ENCODE measurements at places on chromosomes 6 and 20.

DNA sequence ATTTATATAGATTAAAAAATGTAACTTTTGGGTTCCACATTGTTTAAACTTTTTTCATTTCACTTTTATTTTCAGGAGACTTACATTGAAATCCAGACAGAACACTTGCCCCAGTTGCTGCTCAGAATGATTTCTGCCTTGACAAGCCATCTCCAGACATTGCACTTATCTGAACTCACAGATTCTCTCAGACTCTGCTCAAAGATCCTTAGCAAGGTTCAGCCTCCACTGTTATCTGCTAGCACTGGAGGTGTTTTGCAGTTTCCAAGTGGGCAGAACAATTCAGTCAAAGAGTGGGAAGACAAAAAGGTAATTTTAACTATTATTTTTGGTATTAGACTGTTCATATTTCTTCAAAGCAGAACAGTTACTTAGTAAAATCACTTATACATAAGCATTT is 58.0 kb downstream of the DOP1A start:
- DNase-seq, result no peak

GRCh38 chr20:60648556-60648955 is 603.5 kb upstream of the CDH4 start:
- DNase-seq, result no peak

DNA sequence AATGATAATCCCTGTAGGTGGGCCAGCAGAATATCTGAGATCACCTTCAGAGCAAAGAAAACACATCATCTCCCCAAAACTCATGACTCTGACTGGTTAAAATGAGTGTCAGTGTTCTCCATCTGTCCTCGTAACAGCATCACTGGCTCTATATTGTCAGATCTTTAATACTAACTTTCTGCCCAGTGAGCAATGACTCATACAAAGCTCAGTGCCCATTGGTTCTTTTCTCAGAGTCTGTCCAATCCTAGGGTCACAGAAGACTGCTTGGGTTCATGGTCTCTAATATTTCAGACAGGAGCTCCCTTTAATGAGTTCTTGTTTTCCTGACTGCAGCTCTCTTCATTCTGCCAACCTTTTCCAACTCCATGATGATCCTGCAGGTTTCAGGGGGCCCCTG is 36.4 kb downstream of the HLA-DPB1 start:
- DNase-seq, result no peak

DNA sequence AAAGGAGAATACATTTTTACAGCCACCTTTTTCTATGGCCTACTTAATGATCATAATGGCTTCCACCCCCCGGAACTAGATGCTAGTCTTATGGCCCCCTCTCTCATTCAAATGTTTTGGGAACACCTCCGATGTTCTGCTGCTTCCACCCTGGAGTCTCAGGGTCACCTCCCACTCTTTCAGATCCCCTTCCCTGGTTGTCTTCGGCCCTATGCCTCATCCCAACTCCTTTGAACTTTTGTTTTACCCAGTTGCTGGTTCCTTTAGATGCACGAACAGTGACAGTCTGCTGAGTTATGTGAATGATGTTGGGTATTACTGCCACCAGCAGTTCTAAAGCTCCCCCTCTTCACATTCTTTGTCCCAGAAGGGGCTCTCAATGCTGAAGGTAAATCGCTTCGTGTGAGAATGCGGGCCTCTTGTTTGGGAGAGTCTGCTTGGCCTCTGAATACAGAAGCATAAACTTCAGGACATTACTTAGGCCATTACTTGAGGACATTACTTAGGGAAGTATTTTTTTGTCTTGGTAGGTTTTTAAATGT is 309.1 kb downstream of the SOX4 start:
- no peak for DNase-seq

- no peak for DNase-seq
Measured at GRCh38 chr20:57291003-57291402, 24.6 kb upstream of the BMP7 start.

GRCh38 chr20:1108437-1108920 is 9.9 kb upstream of the PSMF1 start:
- peak; percentile 69 for DNase-seq

DNA sequence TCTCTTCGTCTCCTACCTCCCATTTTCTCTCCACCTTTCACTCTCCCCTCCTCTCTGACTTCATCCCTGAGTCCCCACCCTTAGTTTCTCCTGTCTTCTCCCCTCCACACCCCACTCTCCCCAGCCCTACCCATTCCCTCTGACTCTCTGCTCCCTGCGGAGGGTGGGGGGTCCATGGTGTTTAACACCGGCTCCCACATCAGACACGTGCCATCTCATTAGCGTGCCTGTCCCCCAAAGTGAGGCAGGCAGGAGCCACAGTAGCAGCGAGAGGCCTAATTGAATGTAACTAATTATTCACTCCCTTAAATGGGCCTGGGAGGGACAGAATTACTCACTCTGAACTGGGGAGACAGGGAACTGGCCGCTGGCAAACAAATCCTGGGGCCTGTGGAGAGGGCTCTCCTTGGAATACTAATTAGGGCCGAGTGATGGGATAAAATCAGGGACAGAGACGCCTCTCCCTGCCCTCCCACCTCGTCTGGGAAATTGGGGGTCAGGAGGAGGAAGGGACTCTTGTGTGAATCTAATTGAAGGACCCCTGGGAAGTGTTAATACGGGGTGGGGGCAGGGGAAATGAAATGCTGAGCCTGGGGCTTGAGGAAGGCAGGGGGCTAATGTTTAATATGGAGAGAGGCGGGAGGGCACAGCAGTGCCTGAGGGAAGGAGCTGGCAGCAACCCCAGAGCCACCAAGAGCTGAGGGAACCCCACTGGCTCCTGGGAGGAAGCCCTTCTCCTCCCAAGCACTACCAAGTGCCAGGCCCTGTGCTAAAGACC is 17.9 kb downstream of the CD40 start:
- no peak for DNase-seq

- no peak for DNase-seq
Measured at GRCh38 chr6:42106112-42107023, 36.1 kb downstream of the C6orf132 start.

DNA sequence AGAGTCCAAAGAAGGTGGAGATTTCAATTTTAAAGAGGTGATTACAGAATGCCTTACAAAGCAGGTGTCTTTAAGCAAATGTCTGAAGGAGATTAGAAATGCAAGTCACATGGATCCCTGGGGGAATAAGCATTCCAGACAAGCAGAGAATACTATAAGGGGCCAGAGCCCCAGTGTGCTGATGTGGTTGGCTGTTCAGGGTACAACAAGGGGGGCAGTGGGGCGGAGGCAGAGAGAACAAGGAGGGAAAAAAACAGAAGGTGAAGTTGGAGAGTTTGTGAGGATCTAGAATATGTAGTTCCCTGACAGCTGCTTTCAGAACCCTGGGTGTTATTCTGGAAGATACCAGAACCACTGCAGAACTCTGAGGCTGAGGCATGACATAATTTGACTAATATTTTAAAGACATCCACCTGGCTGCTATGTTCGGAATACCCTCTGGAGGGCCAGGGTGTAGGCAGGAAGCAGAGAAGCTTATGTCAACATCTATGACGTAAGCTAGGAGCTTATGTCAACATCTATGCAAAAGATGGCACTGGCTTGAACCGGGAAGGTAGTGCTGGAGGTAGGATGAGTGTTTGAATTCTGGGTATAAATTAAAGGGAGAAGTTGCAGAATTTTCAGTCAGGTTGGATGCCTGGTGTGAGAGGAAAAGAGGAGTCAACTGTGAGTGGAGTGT is 276.3 kb upstream of the AGPAT4 start:
- no peak for DNase-seq

GRCh38 chr20:41361757-41362747 is 4.6 kb downstream of the EMILIN3 start:
- DNase-seq, result no peak

GRCh38 chr6:165848086-165848426 is 185.0 kb upstream of the PDE10A start:
- DNase-seq, result no peak

- no peak for DNase-seq
Measured at GRCh38 chr6:37807656-37808055, 11.9 kb upstream of the ZFAND3 start.

DNA sequence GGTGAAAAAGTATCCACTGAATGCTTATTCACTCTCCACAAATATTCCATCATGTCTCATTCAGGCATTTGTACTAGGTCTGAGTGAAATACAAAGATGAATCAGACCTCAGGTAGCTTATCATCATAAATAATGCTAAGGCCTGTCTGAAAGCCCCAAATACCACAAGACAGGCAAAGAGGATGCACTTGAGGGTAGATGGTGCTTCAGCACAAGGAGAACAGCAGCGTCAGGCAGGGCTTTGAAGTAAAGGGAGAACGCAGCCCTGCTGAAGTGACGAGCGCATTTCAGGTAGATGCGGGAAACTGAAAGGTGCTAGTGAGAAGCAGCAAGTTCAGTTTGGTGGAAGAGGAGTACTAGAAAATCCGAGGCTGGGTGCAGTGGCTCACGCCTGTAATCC is 38.7 kb downstream of the MAP3K5 start:
- DNase-seq, result peak; percentile 80

DNA sequence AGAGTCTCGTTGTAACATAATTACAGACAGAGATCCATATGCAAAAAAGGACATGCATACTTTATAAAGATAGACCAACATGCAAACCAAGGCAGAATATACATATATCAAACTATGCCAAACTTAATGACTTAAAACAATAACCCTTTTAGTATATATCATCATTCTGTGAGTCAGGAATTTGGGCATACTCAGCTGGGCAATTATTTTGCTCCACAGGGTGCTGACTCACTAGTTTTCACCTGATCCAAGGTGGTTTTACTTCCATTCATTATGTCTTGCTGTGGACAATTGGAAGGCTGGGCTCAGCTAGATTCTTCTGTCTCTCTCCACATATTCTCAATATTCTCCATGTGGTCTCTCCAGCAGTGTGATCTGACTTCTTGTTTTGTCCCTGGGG is 41.2 kb upstream of the RNF146 start:
- DNase-seq, result no peak

- DNase-seq, result no peak
Measured at GRCh38 chr20:1792274-1792673, 102.9 kb upstream of the SIRPA start.

DNA sequence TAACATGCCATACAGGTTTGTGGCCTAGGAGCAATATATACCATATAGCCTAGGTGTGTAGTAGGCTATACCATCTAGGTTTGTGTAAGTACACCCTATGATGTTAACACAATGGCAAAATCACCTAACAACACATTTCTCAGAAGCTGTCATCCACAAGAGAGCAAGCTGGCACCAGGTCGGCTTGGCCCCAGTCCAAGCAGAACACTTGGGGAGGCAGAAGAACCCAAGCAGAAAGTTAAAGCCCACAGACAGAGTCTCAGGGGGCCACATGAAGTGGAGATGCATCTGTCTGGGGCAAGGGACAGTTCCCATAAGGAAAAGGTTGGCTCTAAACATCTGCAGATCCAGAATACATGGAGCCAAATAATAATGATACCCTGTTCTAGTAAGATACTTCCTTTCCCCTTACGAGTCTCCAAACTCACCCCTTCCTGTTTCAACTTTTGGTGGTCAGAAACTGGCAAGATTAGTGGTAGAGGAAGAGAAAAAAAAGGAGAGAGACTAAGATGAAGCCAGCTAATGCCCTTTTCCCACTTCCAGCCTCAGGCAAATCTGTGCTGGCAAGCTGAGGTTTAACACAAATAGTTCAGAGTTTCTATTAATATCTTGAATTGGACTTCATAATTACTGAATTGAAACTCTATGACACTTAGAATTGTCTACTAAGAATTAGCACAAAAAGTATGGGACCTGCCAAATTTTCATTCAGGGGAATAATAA is 29.5 kb downstream of the TCF21 start:
- DNase-seq, result no peak

GRCh38 chr6:10713962-10714361 is 8.9 kb upstream of the TMEM14C start:
- no peak for DNase-seq

DNA sequence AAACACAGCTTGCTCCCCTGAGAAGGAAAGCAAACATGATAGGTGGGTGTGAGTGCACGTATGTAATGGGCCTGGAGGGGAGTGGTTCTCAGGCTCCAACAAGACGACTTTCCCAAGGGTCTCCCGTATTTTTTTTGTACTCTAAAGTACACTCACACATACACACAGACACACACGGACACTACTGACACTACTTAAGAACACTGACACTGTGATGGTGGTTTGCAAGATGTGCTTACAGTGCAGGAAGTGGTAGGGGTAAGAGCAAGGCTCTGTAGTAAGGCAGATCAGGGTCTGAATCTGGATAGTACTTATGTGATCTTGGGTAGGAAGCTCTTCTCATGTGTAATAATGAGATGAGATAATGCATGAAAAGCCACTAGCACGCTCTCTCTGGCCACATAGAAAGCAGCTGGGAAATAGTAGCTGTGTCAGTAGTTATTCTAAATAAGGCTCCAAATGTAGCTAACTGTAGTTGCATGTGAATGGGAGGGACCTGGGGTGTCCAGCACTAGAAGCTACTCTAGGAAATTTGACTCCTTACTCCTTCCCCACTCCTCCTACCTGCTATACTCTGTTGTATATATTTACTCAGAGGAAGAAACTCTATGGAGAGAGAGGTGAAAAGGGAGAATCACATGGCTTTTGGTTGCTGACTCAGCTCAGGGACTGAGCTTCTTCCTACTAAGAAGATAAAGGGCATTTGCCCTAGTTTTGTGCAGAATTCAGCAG is 8.4 kb upstream of the ZBTB24 start:
- DNase-seq, result no peak

- DNase-seq, result no peak
Measured at GRCh38 chr6:39003072-39003471, 45.5 kb upstream of the GLP1R start.

GRCh38 chr6:150392452-150393220 is 23.8 kb downstream of the IYD start:
- DNase-seq, result no peak

- DNase-seq, result no peak
Measured at GRCh38 chr6:15361197-15361596, 115.3 kb downstream of the JARID2 start.

GRCh38 chr20:34538671-34539123 is 19.8 kb upstream of the MAP1LC3A start:
- DNase-seq, result peak; percentile 42

- no peak for DNase-seq
Measured at GRCh38 chr6:68760941-68761676, 126.0 kb downstream of the ADGRB3 start.

DNA sequence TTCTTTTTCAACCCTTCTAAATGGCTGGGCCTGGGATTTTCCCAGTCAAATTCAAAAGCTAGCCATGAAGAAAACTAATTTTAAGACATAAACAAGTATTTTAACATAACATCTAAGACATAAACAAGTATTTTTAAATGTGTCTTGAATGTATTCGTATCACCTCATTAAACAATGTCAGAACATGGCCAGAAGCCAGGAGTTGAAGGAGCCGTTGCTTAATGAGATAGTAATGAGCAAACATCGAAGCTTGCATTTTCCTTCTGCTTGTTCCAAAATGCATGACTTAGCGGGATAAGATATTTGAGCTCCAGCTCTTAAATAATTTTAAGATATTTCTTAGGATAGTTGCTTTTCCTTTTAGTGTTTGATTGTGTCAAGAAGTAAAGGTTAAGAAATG is 4.2 kb upstream of the RNF182 start:
- no peak for DNase-seq

DNA sequence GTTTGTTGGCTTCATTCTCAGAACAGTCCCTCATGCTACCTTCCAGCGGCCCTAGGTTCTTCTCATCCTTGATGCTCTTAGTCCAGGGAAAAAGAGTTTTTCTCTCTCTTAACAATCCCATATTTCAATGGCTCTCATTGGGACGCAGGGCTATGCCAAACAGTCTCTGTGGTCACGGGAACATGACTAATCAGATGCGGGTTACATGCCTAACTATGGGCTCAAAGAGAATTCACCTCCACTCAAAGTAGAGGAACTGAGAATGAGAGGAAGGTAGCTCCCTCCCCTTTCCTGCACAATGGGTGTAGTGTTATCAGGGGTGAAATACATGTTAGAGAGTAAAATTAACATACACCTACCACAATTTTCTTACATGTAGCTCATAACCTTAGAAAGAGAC is 18.1 kb upstream of the ATRN start:
- no peak for DNase-seq
